Amygdala (tissue), 56 donors: ENCODE measurements at places on chromosomes 3 and 15.

DNA sequence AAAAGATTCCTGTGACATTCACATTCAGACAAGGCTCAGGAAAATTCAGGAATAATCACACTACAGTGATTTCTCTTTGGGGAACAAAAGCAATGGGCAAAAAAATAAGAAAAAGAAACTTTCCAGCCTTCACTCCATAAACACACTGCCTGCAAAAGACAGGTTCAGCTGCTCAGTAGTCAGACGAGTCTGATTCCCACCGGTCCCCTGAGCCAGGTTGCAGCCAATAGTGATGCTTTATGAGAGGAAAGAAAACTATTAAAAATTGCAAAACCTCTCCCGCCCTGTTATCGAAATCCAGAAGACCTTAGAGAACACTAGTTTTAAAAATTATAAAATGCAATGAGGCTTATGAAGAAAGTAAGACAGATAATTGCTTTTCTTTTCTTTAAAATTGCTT is 8.5 kb downstream of the PLCH1 start:
- no peak for DNase-seq

GRCh38 chr3:15325228-15325627 is 7.2 kb downstream of the SH3BP5 start:
- DNase-seq: no peak

DNA sequence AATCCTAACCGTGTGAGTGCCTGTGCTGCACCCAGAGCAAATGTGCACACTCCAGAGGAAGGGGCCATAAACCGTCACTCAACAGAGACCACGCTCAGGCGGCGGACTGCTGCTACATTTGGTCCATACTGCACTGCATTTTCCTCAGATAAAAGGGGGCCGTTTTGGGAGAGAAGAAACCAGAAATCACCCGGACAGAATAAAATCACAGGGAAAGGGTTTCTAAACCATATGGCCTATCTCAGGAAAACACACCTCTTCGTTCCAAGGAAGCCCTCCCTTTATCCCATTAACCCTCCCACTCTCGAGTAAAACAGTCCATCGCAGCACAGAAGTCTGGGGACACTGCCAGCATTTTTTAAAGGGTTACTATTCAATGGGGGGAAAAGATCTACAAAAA is 7.6 kb downstream of the IL17RD start:
- DNase-seq: no peak

DNA sequence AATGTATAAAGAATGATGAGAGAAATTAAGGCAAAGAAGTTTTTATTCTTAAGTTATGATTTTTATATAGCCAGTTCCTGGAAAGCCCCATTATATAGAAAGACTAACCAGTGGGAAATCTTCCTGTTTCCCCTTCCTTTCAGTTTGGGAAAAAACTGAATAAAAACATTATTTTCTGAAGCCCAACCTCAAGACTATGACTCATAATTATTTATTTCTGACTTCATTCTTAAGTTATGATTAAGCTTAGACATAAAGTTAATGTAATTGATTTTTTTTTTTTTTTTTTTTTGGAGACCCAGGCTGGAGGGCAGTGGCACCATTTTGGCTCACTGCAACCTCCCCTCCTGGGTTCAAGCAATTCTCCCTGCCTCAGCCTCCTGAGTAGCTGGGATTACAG is 55.8 kb downstream of the TRPC1 start:
- no peak for DNase-seq

DNA sequence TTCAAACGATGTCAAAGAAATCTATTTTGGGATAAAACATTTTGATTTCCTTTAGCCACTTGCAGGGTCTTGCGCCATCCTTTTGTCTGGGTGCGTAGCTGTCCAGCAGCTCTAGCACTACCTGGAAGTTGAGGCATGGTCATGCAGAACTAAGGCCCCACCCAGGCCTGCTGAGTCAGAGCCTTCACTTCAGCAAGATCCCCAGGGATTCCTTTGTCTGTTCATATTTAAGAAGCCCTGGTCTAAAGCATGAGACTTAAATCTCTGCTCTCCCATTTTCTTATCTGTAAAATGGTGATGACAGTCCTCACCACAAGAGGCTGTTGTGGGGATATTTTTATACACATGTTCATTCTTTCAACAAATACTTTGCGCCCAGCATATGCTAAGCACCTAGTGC is 99.0 kb upstream of the CTDSPL start:
- no peak for DNase-seq

DNA sequence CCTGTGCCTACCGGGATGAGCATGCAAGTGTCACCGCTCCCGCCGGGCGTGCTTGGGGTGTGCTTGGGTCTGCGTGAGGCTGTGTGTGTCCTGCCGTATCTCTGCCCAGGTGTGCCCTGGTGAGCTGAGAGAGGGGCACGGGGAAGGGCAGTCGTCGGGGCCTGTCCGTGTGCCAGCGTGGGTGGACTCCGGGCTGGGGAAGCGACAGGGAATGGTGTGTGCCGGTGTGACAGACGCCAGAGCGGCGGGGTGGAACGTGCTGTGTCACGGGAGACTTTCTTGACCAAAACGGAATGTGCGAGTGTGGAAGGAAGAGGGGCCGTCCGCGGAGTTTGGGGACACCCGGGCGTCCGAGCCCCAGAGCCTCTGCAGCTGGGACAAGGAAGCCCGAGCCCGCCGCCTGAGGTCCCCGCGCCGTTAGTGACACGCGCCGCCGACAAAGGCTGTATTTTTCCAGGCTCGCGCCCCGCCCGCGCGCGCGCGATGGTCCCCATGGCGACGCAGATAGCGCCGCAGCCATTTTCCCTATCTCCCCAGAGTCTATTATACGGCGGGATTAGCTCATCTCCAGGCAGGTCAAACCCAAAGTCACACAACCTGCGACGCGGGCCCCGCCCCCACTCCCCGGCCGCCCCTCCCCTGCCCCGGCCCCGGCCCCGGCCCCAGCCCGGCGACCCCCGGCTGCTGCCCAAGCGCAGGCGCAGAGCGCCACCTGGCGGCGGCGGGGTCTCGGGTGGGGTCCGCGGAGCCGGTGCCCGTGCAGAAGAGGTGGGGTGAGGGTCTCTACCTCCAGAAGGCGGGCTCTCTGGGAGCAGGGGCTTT is 4.5 kb upstream of the GATA2 start:
- DNase-seq: peak; percentile 40

DNA sequence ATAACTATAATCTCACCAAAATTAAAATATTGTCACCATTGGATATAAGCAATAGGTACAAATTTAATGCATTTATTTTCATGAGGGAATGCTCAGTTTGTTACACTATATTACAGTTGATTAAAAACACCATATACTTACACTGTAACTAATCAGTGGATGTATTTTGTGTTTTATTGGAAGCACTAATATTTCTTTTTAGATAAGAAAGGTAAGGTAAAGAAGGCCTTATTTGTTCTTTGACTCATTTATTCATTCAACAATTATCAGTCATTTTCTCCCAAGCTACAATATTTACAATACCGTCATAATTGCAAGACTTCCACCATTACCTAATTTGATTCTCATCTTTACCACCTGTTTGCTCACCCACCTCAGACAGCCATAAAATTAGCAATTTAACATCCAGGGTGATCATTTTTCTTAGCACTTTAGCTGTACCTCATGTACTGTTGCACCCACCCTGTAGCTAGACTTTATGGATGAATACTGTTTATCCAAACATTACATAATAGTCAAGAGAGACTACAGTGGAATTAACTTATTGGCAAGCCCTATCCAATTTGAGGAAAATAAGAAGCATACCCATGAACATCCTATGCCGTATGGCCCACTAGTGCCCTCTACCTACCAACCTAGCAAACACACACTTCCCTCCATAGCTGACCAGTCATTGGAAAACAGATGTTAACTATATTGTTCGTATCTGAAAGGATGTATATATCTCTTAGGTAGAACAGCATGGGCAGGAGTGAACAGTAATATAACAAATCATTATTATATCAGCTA is 229.6 kb downstream of the BBX start:
- DNase-seq: no peak

DNA sequence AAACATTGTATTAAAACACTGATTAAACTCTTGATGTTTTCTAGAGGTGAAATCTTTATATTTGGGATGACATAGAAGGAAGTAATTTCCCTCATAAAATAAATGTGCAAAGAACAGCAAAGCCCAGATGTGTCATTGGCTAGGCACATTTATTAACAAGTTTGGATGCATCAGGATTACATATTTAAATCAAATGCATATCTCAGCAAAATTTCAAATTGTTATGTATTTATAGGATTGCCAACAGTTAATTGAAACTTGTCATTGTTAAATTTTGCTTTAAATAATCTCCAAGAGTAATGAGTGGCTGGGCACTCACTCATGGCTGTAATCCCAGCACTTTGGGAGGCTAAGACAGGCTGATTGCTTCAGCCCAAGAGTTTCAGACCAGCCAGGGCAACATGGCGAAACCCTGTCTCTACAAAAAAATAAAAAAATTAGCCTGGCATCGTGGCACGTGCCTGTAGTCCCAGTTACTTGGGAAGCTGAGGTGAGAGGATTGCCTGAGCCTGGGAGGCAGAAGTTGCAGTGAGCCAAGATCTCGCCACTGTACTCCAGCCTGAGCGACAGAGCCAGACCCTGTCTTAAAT is 28.2 kb downstream of the ARIH1 start:
- no peak for DNase-seq

DNA sequence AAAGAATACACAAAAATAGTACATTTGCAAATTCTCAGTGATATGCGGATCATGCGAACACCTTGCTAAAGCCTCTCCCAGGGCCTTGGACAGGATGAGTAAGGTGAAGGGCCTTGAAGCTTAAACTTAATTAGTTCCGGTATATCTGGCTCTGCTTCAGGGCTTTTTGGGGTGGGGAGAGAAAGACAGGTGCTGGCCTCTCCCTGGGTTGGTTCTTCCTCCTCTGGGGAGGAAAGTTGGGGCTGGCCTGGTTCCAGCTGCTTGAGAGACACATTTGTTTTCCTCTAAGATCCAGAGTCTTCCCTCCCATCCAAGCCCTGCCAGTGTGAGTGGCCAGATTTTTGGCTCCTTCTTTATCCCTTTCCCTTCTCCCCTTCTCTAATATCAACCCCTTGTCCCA is 64.7 kb upstream of the EPHB3 start:
- DNase-seq: no peak

DNA sequence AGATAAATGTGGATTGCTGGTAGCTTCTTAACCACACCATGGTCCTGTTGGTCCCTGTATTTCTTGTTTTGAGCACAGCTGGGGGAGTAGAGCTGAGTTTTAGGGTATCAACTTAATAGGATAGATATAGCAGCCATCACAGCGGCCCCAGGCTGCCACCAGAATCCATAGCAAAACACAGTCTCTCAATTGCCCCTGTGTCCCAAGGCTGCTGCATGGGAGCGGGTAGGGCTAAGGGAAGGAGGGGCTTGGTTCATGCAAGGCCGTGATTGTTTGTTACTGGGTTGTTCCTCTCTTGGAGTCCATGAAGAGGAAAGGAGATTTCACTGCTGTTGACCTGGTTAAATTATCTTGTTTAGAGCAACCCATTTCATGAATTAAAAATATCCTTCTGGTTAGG is 22.1 kb downstream of the ARNT2 start:
- DNase-seq: peak; percentile 63

- no peak for DNase-seq
Observed at GRCh38 chr3:10547841-10548783, 42.7 kb upstream of the ATP2B2 start.

DNA sequence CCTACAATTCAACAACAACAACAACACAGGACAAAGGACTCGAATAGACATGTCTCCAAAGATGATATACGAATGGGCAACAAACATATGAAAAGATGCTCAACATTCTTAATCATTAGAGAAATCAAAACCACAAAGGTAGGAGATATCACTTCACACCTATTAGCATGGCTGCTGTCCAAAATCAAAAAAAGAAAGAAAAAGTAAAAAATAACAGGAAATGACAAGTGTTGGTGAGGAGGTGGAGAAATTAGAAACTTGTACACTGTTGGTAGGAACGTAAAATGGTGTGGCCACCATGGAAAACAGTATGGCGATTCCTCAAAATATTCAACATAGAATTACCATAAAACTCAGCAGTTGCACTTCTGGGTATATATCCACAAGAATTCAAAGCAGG is 312.3 kb upstream of the STT3B start:
- DNase-seq: no peak

DNA sequence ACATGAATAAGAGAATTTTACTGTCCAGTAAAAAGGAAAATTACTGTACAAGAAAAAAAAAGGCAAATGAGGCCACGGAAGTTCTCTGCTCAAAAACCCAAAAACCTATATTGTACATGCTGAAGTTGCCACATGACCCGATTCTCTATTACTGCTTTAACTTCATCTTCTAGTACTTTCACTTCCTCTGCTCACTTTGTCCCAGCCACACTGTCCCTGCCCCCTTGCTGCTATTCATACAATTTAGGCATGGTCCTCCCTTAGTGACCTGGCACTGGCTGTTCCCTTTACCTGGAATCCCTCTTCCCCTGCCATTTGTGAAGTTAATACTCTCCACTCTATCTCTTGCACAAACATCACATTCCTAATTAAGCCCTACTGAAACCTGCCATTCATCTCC is 457.4 kb downstream of the MAGI1 start:
- DNase-seq: no peak

DNA sequence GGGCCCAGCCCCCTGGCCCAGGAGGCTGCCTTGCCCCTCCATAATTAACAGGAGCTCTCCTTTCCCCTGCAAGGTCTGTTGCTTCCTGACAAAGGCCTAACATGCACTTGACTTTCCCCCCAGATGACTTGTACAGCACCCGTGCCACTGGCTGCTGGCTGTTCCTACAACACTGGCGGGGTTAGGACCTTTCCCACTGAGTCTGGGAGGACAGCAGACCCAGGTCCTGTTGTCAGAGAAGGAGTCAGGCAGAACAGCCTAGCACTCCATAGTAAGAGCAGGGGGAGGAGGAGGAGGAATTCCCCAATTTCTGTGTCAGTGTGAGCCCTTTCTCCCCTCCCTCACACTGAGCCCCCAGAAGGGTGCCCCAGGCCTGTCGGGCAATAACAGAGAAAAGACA is 99.2 kb downstream of the CORO2B start:
- no peak for DNase-seq

DNA sequence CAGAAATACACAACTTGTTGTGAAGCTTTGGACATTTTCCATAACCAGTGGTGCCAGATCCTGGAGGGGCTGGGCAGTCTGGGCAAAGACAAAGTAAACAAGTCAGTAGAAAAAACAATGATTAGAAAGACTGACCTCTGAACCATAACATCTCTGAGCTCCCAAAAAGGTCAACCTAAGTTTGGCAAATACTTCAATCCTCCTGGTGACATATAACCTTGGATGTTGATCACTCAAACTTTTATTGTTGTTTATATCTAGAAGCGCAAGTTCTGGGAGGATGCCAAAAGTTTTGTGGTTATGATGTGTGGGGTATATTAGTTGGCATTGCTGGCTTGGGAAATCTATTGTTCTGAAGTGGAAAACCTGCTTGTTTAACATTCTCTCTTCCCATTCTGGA is 257.7 kb downstream of the DIPK2A start:
- DNase-seq: no peak

- no peak for DNase-seq
Observed at GRCh38 chr3:9070961-9071360, 107.7 kb upstream of the RAD18 start.

DNA sequence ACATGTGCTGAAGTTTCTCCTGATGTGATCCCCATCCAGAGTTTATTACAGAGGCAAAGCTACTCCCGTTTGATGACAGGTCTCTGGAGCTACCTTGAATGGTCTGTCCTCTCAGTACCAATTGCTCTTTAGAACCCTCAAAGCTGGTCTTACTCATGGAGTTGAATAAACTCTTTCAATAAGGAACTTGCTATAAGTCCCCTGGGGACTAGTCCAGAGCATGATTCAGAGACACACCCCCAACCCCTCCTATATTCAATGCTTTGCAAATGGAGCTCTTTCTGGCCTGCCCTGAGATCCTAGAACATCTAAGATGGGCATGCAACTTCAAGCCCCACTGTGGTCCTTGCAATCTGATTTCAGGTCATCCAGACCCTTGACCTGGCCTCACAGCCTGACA is 23.9 kb upstream of the TPM1 start:
- no peak for DNase-seq
